Activated T-cell treated with anti-CD3 and anti-CD28 coated beads for 48 hours (primary cell): ENCODE measurements at places on chromosomes 13 and 19.

GRCh38 chr13:41145136-41145908 lies 12.7 kb upstream of the KBTBD6 start:
- DNase-seq: no peak

DNA sequence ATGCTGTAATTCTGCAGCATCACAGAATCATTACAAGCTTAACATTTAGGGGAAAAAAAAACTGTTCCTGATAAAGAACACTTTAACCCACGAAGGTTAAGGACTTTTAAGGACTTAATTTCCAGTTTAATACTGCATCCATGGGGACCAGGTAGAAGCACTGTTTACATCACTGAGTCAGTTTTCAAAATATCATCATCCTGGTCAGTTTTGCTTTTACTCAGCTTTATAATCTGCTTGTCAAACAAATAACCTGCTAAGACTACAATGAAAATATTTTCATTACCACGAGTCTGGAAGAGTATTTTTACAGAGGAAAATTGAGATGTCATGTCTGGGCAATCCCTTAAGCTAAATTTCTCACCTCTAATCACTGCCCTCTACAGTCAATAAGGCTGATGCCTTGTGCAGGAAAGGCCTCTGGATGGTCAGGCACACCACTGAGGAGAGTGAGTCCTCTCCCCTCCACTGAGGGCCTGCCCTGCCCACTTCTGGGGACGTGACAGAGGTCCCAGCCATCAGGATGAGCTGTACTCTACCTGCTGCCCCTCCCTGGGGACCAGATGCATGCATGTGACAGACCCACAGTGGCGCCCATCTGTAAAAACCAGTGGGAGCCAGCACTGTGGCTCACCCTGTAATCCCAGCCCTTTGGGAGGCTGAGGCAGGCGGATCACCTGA lies 31.0 kb downstream of the FOXO1 start:
- DNase-seq: no peak

GRCh38 chr19:13070425-13071140 lies 32.1 kb downstream of the LYL1 start:
- DNase-seq: no peak

DNA sequence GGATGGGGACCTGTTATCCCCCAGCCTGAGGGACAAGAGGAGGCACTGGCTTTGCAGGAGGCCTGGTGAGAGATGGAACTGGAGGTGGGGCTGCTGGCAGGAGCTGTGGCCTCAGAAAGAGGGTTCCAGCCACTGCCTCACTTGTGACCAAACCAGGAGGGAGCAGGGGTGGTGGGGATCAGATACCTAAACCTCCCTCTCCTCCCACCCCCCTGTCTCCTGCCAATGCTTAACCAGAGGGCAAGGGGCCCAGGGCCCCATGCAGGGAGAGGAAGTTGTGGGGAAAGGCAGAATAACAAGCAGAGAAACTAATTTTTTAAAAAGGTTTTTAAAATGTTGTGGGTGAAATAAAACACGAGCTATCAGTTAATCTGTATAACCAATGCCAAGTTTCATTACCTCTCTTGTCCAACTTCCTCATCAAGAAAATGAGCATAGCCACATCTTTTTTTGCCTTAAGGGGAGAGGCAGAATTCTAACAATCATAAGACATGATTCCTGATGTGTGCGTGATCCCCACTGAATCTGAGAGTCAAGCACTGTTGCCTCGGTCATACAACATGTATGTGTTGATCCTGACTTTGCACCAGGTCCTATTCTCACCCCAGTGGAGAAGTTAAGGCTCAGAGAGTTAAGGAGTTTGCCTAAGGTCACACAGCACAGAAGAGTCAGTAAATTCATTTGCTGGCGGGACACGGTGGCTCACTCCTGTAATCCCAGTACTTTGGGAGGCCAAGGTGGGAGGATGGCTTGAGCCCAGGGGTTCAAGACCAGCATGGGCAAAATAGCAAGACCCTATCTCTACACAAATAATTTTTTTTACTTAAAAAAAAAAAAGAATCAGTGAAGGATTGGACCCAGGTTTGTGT lies 12.9 kb downstream of the FXYD5 start:
- no peak for DNase-seq

DNA sequence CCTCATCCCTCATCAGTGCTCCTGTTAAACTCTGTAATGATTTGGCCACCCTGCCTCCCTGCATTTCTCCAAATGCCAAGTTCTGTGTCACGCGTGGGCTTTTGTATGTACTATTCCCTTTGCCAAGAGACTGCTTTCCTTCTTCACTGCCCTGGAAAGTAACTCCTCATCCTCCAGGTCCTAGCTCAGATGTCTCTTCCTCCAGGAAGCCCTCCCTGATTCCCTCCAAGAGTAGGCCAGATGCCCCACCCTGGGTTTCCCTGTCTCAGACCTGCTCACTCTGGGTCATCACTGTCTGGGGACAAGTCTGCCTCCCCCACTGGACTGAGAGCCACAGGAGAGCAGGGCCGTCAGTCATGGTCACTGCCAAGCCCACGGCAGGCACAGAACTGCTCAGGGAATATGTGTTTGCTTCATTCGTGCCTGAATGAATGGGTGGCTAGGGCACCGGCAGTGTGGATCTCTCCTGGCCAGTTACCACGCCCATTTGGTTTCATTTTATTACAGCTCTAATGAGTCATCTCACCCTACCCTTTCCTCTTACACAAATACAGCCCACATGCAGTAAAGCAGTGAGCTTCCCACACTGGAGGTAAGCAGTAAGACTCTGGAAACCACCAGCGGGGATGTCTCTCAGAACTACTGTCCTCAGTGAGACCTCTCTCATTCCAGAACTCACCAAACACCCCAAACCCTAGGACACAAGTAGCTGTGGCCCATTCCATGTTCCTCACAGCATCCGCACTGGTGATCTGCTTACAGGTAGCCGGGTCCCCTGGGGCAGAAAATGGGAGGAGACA lies 12.1 kb upstream of the GPR4 start:
- DNase-seq: peak; percentile 25

GRCh38 chr19:18606281-18607225 lies at the start of gene CRLF1:
Gene CRLF1 (minus strand): TSS chr19:18606799. CDS start chr19:18606656, 143 bp downstream.
- no peak for DNase-seq

DNA sequence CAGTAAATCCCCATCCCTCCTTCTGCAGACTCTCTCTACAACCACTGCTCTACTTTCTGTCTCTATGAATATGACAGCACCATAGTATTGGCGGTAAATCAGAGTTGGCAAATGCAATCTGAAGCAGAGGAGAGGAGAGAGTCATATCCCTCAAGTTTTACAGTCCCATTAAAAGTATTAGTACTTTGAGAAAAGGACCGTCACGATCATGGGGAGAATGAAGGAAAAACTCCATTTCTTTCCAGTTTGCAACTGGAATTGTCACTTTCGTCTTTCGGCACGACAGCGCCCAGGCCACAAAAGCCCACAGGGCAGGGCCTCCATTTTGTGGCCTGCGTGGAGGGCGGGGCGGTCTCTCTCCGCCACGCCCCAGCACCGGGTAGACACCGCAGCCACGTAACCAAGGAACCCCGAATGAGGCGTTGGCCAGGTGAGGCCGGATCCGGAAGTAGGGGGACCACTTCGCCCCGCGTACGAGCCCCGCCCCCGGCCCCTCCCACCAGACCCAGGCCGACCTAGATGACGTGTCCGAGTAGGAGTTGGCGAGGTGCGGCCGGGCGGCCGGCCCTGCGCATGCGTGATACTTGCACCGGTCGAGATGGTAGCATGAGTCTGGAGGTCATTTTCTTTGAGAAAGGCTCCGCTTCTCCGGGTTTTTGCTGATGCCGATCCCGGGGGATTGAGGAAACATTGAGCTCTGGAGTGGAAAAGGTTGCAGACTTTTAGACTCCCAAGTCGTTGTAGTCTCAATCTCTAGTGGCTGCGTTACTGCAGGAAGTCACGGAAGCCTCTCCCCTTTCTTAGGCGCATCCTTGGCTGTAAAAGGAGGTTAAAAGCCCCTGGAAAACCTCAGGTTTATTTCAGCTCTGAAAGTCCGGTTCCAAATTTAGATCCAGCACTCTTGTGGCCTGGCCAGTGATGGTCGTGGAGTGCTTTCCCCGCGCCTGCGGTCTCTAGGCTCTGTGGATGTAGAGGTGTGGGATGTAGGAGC lies 2.8 kb upstream of the TM9SF2 start:
- DNase-seq: peak; percentile 98

- DNase-seq: no peak
Observed at GRCh38 chr19:46201454-46202310, 27.9 kb upstream of the IGFL1 start.

DNA sequence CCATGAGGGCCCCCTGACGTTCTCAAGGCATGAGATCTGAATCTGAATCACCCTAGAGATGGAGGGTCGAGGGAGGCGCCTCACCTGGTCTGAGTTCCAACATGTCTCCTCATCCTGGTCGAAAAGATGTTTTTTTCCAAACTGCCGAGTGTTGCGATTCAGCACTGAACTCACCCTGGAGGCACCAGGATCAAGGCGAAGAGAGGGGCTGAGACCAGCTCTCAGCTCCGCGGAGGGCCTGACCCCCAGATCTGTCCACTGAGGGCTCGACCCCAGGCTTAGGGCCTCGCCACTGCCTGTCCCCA lies 555 bp downstream of the NR2C2AP start:
- no peak for DNase-seq

GRCh38 chr13:42048684-42049453 lies 421 bp downstream of the DGKH start:
- peak; percentile 49 for DNase-seq

DNA sequence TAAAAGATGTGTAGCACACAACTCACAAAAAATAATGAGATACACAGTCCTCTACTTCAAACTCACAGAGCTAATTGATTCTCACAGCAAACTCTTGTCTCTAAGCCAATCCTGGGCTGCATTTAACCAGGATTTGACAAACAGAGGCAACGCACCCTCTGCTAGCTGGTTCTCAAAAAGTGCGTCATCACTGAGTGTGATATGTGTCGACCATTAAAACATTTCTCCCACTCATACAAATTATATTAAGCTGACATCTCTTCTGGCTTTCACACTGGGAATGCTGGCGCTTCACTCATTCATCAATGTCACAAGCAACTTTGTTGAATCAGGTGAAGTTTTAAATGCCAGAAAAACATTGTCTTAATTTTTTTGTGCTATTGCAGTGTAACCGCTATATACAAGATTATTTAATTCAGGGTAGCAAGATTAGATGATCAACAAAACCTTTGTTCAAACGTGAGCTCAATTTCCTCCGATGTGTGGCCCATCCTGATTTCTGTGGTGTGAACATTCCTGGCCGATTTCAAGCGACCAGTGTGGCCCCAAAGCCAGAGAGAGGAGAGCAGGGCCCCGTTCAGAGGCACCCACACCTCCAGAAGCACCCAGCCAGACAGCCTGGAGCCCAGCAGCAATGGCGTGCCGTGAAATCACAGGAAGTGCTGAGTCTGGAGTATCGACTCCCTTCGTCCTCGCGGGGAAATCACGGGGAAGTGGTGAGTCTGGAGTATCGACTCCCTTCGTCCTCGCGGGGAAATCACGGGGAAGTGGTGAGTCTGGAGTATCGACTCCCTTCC lies 49.4 kb downstream of the RASA3 start:
- no peak for DNase-seq

GRCh38 chr19:14097532-14098151 lies 7.1 kb upstream of the SAMD1 start:
- no peak for DNase-seq

DNA sequence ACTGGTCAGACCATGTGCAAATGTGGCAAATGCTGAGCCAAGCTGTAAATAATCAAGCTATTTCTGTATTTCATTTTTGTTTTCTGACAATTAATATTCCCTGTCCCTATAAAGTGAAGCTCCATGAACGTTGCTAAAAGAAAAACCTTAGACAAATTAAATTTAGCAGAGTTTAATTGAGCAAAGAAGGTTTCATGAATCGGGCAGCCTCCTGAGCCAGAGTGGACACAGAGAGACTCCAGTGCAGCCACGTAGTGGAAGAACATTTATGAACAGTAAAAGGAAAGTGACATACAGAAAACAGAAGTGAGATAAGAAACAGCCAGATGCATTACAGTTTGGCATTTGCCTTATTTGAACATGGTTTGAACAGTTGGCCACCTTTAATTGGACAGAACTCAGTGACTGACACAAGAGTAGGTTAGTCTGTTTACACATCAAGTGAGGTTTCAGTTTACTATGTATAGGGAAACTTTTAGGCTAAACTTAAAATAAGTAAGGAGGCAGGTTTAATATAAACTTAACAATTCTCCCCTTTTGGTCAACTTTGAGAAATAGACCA lies 69.7 kb downstream of the UFM1 start:
- no peak for DNase-seq

DNA sequence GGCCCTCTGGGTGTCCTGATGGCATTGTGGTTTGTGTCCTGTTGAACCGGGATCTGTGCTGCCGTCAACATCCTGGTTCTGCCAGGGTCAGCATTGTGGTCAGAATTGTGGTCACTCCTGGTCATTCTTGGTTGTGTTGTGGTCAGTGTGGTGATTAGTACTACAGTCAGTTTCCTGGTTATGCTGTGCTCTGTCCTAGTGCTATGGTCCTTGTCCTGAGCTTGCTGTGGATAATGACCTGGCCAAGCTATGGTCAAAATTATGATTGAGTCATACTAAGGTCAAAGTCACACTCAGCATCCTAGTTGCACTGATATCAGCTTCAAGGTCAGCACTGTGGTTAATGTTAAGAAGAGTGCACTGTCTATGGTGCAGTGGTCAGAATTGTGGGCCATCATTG lies 4.5 kb upstream of the OLFM2 start:
- DNase-seq: no peak

DNA sequence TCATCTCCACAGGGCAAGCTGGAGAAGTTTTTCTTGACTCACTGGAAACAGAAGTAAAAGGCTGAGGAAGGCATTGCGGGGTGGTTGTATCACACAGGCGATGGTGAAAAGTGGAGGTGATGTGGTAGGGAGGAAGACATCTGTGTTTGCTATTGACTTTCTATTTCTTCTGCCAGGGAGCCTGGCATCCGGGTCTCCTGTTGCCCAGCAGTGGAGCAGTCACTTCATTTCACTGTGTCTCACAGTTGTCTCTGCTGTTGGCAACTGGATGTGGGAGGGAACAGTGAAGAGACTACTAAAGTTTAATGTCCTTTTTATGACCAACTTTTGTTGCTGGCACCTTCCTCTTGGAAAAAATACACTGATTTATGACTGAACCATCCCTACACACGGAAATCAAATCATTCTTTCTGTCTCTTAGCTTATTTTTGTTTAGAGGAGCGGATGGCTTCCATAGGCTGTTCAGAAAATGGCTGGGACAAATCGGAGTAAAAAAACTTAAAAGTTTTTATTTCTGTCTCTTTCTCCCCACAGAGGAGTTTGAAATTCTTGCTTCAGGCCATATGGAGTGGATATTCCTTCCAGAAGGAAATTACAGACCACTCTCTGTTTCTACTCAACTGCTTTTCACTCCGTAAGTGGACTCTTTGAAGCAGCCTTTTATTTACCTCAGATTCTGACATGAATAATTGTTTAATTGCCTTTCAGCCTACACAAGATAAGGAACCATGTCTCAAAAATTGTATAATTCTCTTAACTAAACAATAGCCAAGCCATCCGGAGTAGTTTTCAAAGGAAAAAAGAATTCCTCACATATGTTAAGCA lies 23.8 kb upstream of the MEDAG start:
- no peak for DNase-seq

- no peak for DNase-seq
Observed at GRCh38 chr19:1977120-1977519, 36.1 kb downstream of the CSNK1G2 start.

DNA sequence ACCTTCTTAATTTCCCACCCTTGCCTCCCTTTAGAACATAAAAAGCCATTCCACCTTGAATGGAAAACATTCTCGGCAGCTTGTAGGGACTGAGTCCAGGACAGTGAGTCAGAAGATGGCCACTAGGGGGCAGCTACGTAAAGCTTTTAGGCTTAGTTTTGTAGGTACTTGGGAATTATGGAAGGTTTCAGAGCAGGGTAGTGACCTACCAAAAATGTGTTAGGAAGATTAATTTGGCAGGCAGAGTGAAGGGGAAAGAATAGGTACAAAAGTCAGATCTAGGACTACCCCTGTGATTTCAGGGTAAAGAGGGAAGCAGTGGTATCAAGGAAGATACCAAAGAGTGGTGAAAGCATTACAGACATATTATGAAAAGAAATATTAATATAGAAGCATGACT lies 198.4 kb downstream of the NDFIP2 start:
- DNase-seq: peak; percentile 12
